ENCODE measurements at places on chromosomes 12 and 14. TPM values are rescaled to one million over a fixed set of nuclear protein-coding genes. Genes with fewer than 3 reads are reported as not detected.

BDKRB1 gene
- 1.8 TPM for total RNA-seq

LALBA gene
- not detected for total RNA-seq

TAS2R7 gene
- total RNA-seq: not detected

GRCh38 chr12:96766232-96766631 is 140.8 kb upstream of the NEDD1 start:
- no peak for DNase-seq

DNA sequence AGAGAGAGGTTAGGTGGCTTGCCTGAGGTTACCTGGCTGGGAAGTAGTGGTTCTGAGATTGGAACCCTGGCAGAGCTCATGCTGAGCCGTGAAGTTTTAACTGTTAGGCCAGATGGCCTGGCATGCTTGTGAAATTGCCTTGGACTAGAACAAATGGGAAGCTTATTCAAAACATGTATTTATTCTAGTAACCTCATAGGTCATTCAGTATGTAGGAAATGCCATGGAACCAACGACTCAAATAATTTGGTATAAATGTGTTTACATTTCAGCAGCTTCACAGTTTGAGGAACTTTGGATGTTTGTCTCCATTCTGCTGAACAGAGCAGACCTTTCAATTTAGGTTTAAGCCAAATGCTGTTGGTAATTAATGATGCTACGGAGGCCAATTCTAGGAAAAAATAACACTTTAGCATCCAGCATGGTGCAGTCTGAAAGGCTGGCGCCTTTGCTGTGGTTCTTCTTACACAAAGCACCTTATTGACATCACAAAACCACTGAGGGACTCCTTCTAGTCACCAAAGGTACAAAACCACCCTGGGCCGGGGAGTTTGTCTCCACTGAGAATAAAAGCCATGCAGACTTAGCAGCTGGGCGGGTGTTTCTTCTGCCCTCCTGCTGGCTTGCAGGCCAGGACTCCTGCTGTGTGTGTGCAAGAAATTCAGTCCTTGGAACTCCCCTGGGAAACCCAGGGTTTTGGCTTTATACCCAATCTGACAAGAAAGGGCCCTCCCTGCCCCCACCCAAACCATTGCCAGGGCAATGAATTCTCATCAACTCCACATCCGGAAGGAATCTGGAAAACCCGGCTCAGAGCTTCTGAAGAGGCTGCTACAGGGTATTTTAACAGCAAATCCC is 64.2 kb downstream of the ELK3 start:
- DNase-seq: no peak

- no peak for DNase-seq
Observed at GRCh38 chr14:100696590-100696989, 30.1 kb upstream of the DLK1 start.

GRCh38 chr12:64666054-64666914 is 56.0 kb downstream of the RASSF3 start:
- no peak for DNase-seq

DNA sequence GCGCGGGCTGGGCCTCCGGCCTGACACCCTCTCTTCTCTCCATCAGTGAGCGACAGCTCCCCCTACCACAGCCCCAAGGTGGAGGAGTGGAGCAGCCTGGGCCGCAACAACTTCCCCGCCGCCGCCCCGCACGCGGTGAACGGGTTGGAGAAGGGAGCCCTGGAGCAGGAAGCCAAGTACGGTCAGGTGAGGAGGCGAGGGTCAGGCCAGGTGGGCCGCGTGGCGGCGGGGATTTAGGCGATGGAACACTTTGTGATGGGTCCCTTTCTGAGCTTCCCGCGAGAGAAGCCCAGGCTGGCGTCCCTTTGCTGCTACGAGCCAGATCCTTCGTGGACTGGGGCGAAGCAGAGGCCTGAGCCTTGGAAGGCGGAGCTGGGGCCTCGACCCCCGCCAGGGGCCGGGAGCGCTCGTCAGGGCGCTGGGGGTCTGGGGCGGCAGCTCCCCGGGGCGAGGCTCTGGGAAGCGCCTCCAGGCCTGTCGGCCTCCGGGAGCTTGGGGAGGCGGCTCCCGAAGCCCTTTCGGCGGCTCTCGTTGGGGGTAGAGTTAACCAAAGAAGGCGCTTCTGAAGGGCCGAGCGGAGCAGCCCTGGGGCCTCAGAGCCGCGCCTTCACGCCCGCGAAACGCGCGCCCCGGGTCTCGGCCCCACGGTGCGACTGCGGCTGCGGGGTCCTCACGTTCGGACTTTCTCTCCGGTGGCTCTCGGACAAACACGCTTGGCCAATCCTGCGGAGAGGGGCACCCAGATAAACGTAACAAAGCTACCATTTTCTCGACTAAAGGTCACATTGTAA is 5.0 kb downstream of the PAX9 start:
- no peak for DNase-seq

GRCh38 chr12:21453312-21453852 is 15.9 kb downstream of the PYROXD1 start:
- no peak for DNase-seq

DNA sequence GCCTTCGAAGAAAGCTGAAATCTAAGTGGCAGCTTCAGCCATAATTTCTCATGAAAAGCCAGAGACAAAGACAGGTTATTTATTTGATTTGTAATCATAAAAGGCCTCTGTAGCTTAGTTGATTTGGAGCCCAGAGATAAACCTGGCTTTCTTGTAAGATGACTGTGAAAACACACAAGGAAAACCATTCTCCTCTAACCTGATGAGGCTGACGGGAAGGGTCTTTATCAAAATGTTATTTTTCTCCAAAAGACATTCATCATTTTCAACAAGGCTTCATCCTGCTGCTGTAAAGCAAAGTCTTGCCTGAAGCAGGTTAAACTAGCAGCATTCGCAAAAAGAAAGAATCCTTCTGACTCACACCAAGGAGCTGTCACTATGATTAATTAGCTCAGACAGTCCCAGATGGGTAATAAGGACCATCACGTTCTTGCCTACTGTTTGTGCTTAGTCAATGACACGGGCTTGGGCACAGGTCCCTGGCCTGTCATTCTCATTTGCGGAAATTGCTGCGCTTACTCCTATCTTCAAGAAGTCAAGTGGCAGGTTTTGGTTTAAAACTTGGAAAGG is 286.6 kb downstream of the C12orf75 start:
- DNase-seq: no peak

DNA sequence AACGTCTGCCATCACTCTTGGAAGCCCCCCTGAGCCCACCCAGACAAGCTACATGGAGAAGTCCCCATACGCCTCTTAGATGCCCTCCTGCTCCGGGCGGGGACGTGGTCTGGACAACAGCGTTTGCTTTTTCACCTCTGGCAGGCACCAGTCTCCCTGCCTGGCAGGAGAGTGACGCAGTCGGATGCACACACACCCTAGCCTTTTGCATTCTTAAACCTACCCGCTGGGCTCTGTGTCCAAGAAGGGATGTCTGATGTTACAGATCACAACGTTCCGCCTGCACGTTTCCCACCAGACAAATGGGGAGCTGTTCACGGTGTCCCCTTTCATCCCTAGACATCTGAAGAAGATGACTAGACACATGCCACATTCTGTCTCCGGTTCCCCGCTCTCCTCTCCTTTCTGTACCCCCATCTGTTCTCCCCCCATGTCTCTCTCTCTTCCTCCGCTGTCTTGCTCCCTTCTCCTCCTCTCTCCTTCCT is 100.2 kb downstream of the RIMBP2 start:
- DNase-seq: no peak

GRCh38 chr12:97629382-97629781 is 166.8 kb downstream of the RMST start:
- no peak for DNase-seq

DNA sequence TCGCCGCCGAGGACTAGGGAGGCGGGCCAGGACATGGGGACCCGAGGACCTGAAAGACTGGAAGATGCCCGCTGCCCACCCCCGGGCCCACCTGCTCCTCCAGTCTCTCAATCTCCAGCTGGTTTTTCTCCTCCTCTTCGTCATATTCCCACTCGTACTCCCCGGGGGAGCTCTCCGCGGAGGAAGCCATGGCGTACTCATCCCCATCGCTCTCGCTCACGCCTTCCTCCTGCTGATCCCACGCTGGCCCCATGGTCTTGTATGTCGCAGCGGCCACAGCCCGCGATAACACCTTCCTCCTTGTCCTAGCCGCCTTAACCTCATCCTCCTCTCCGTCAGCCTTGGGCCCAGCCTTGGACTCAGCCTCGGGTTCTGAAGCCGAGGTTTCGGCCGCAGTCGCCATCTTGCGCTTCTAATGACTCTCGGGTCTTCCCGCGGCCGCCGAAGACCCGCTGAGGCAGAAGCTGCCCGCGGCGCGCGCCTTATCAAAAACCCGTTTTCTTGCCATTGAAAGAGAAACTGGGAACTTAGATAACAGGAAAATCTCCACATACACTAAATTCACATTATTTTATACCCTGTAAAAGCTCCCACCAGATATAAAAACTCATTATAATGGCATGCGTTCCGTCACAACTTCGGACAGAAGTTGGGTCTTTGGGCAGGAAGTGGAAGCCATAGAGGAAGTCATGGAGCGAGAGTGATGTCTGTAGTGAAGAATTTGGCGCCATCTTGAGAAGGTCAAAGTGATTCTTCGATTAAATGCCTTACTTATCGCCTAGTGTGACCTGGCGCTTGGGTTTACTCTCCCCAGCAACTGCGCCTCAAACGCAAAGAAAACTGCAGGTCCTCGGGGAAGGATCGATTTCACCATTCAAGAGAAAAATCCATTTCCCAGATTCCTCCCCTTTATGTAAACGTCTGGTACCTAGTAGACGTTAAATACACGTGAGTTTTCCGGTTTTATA is at the start of gene SART3:
TSS of gene SART3 (minus strand) at position 422 of the 968 bp plus-strand sequence. CDS start at position 403, 19 bp downstream.
- DNase-seq: no peak

Data from thoracic aorta (tissue), 2 donors.